Thyroid gland (tissue), 4 donors: ENCODE measurements at places on chromosomes 7 and 10. TPM values are rescaled to one million over a fixed set of nuclear protein-coding genes. Genes with fewer than 3 reads are reported as not detected.
A peak's percentile ranks its signal among the peaks of the same experiment; 100 is the strongest.

DNA sequence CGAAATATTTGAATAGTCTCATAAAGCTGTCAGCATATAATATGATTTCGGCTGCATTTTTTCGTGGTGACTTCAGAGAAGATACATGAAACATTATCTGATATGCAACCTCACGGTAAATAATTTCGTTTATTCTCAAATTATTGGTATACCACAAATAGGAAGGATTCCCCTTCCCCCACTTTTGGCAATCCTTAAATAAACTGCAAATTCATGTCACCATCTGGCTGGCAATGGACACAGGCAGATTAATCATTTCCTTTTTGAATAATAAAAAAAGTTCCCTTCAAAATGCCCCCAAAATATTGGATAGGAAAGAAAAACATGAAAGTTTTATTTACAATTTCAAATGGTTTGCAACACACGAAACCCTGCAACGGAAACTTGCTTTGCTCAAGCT is 234.5 kb upstream of the MEOX2 start:
- no peaks in the 10 kb centered on the region for H3K4me1 ChIP-seq
- H3K36me3 ChIP-seq: no peaks in the 10 kb centered on the region
- H3K4me3 ChIP-seq: no peak overlapping the region
- no peak overlapping the region for H3K27ac ChIP-seq
- no peaks in the 10 kb centered on the region for H3K27me3 ChIP-seq

The GCK gene
- total RNA-seq: 0.73 TPM

The CRTAC1 gene
- total RNA-seq: 2.6 TPM

The ABCB4 gene
- 0.17 TPM for total RNA-seq

DNA sequence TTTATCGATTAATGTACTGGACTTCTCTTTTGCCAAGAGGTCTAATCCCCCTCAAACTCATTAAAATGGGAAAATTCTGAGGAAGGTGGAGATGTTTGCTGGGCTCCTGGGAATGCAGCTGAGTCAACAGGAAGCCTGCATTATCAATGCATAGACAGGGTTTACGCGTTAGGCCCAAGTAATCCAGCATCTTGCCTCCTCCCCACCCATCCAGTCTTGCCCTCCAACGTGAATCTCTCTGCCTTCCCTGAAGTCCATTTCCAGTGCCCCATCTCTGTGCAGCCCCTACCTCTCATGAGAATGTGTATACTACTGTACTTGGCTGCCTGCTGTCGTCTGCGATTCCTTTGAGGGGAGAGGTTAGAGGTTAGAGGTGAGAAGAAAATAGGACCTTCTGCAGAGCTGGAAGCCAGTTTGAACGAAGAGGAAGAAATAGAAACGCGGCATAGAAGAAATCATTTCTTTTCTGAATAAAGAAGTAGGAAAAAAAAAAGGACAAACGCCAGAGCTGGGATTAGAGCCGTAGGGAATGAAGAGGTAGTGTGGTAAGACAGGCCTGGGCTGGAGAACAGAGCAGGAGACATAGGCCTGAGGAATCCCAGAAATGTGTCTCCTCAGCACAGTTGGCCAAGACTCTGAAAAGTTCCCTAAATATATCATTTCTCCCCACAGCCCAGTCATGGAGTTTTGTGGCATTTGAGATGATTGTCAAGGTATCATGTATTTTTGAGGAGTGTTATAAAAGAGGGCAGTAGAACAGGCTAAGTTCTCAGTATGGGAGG is 75.6 kb downstream of the MYOF start:
- H3K4me1 ChIP-seq: no peaks in the 10 kb centered on the region
- peaks cover 6% of the 10 kb centered on the region for H3K36me3 ChIP-seq
- H3K4me3 ChIP-seq: no peak overlapping the region

The ANKRD7 gene
- total RNA-seq: 3.3 TPM

DNA sequence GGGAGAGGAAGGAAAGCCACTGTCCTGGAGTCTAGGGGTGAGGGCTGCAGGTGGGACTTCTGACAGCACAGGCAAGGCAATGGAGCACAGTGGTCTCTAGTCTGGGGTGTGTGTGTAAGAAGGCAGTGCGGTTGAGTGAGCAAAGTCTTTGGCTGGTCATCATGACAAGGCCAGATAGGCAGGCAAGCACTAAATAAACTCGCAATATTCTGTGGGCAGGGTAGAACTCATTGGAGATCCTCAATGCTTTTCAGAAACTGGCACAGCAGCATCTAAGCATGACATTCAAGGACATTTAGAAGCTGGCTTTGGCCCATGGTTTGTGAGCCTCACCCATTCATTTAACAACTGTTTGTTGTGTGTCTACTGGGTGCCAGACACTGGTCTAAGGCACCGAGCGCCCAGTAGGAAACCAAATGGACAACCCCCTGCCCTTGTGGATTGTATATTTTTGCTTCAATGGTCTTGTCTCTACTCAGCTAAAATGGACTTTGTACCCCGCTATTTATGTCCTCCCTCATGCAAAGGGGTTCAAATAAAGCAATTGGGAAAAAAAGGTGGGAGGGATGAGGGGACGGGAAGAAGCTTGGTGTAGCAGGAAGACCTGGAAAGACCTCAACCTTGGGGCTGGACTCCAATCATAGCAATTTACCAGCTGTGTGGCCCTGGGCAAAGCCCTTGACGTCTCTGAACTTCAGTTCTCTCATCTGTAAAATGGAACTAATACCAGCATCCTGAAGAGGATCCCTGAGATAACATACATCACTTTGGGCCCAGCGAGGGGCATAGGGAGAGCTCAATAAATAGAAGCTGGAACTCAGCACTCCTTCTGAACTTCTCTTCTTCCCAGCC is 116.0 kb downstream of the NEURL1 start:
- no peak overlapping the region for H3K27ac ChIP-seq
- peak; percentile 57 for DNase-seq
- H3K36me3 ChIP-seq: peaks cover 10% of the 10 kb centered on the region
- H3K27me3 ChIP-seq: no peaks in the 10 kb centered on the region

GRCh38 chr10:59711871-59712494 is 2.3 kb upstream of the SLC16A9 start:
- H3K27me3 ChIP-seq: no peaks in the 10 kb centered on the region
- peaks cover 39% of the 10 kb centered on the region for H3K4me1 ChIP-seq
- DNase-seq: no peak
- no peak overlapping the region for H3K4me3 ChIP-seq
- peak overlapping the region; percentile 58 for H3K27ac ChIP-seq

- H3K36me3 ChIP-seq: no peaks in the 10 kb centered on the region
- H3K27ac ChIP-seq: no peak overlapping the region
- DNase-seq: no peak
- H3K27me3 ChIP-seq: no peaks in the 10 kb centered on the region
- no peak overlapping the region for H3K4me3 ChIP-seq
These were observed 465.5 kb downstream of the PHTF2 start for GRCh38 chr7:78264105-78264504.

The TMEM273 gene
- total RNA-seq: 4.2 TPM

DNA sequence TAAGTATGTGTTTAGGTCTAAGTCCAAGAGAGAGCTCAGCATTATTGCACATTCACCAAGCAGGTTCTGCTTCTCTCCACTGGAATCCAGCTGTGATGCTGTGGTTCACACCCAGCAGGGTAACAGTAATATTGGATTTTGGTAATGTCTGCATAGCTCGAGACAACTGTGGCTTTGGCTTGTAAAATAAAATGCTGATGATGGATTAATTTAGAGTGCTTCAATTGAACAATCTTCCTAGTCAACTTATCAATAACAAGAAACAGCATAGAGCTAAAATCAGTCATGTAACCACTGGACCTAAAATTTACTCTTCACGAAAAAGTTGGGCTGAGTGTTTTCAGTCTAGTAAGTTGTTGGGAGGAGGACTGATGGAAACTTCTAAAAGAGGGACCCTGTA is 709.2 kb downstream of the TYW1 start:
- H3K36me3 ChIP-seq: no peaks in the 10 kb centered on the region
- no peak for DNase-seq
- H3K4me3 ChIP-seq: no peak overlapping the region
- no peaks in the 10 kb centered on the region for H3K4me1 ChIP-seq

- no peaks in the 10 kb centered on the region for H3K27me3 ChIP-seq
- DNase-seq: no peak
- no peaks in the 10 kb centered on the region for H3K4me1 ChIP-seq
These were observed 17.3 kb upstream of the PRKAR2B start for GRCh38 chr7:107027208-107027607.

The CADPS2 gene
- total RNA-seq: 27.7 TPM

The ACTL6B gene
- total RNA-seq: not detected

DNA sequence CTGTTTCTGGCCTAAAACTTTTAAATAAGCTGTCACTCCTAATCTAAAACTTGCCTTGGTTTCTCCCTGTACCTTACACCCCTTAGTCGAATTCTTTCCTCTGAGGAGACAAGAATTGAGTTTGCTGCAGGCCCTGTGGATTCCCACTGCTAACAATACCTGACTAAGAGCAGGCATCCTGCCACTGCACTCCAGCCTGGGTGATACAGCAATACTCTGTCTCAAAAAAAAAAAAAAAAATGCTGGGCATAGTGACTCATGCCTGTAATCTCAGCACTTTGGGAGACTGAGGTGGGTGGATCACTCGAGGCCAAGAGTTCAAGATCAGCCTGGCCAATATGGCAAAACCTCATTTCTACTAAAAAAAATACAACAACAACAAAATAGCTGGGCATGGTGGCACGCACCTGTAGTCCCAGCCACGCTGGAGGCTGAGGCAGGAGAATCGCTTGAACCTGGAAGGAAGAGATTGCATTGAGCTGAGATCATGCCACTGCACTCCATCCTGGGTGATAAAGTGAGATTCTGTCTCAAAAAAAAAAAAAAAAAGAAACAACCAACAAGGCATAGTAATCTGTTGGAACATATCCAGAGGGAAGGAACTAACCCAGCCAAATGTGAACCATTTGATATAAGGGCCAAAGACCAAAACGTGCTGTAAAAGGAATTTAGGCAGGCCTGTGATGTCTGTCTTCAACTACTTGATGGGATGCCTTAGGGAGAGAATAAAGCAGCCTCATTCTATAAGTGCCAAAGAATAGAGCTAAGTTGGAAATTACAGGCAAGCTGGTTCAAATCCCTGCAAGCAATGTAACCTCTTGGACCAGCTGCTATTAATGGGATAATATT is 732.7 kb upstream of the AUTS2 start:
- no peaks in the 10 kb centered on the region for H3K27me3 ChIP-seq
- H3K36me3 ChIP-seq: no peaks in the 10 kb centered on the region
- H3K27ac ChIP-seq: no peak overlapping the region
- DNase-seq: no peak
- no peaks in the 10 kb centered on the region for H3K4me1 ChIP-seq

DNA sequence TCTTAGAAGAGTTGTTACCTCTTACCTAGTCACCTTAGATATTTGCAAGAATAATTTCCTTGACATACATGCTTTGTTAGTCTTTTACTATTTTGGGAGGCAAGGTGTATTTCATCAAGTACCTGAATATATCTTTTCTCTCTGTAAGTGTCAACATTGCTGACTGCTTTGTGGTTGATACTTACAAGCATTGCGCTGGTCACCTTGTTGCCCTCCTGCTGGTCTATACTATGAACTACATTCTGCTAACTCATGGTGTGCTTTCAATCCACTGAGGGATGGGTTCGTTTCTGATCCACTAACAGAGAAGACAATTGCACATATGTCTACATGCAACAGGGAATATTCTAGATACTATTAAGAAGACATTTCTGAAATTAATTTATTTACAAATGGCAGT is 837.8 kb upstream of the COBL start:
- DNase-seq: no peak
- H3K4me3 ChIP-seq: no peak overlapping the region
- H3K27ac ChIP-seq: no peak overlapping the region

DNA sequence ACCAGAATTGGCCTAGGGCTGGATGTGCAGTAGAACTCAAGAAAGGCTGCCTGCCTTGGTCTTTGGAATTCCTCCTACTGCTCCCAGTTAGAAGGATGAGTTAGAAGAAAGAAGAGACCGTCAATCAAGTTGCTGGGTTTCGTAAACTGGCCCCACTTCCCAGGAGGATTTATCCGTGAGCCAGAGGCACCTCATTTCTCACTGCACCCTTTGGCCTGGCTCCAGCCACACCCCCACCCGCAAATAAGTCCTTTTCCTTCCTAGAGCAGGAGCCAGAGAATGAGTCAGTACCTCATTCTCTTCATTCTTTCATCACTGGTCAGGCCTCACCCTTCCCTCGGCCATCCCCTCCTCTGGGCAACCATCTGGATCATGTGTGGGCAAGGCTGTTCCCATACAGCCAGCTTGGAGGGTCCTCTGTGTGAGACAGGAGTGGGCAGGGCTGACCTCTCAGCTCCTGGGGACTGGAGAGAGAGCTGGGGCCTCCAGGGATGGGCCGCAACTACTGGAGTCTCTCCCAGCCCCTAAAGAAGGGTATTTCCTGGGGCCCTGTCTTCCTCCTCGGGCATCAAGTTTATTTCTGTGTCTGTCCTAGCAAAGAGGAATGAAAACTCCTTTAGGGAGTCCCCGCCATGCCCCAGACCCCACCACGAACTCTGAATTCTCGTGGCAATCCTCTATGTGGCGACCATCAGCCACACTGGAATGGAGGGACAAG is 87.2 kb upstream of the DUSP5 start:
- H3K27ac ChIP-seq: no peak overlapping the region
- H3K4me1 ChIP-seq: peaks cover 18% of the 10 kb centered on the region
- peak; percentile 42 for DNase-seq
- no peak overlapping the region for H3K4me3 ChIP-seq

DNA sequence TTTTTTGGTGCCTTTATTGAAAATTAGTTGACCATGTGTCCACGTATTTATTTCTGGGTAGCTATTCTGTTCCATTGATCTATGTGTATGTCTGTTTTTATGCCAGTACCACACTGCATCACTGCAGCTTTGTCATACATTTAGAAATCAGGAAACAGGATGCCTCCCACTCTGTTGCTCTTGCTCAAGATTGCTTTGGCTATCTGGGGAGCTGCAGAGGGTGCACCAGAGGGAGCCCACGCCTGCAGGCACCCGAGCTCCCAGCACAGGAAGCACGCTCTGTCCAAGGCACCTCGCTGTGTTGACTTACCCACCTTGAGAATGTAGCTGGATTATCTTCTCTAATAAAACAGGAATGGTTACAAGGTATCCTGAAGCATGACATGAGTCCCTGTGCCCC is 301.7 kb downstream of the TCERG1L start:
- no peaks in the 10 kb centered on the region for H3K4me1 ChIP-seq
- no peaks in the 10 kb centered on the region for H3K36me3 ChIP-seq
- no peak for DNase-seq
- no peak overlapping the region for H3K4me3 ChIP-seq
- H3K27ac ChIP-seq: no peak overlapping the region

DNA sequence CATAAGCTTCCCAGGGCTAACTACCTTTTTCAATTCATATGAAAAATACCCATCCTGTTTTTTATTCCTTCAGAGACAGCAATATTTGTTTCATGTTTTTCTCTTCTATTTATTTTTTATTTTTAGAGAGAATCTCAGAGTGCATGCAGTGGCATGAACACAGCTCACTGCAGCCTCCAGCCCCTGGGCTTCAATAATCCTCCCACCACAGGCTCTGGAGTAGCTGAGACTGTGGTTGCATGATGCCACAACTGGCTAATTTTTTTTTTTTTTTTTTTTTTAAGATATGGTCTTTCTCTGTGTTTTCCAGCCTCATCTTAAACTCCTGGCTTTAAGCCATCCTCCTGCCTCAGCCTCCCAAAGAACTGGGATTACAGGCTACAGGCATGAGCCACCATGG is 296.7 kb upstream of the AKR1E2 start:
- no peak overlapping the region for H3K27ac ChIP-seq
- H3K4me3 ChIP-seq: no peak overlapping the region
- no peaks in the 10 kb centered on the region for H3K27me3 ChIP-seq
- no peak for DNase-seq

- peaks cover 1% of the 10 kb centered on the region for H3K4me1 ChIP-seq
- H3K27me3 ChIP-seq: no peaks in the 10 kb centered on the region
- H3K36me3 ChIP-seq: no peaks in the 10 kb centered on the region
- no peak overlapping the region for H3K4me3 ChIP-seq
These were observed 5.9 kb downstream of the TSPAN33 start for GRCh38 chr7:129150199-129150996.
